ENCODE measurements at places on chromosomes 16 and 17. TPM values are rescaled to one million over a fixed set of nuclear protein-coding genes. Genes with fewer than 3 reads are reported as not detected.

MYH2 gene
- not detected for polyA plus RNA-seq

APOBR gene
- polyA plus RNA-seq: 18.2 TPM

TLCD2 gene
- 4.3 TPM for polyA plus RNA-seq

TMEM100 gene
- polyA plus RNA-seq: 2.6 TPM

G6PC1 gene
- polyA plus RNA-seq: not detected

EMC8 gene
- 10.7 TPM for polyA plus RNA-seq

RAMP2 gene
- 37.9 TPM for polyA plus RNA-seq

ADAD2 gene
- polyA plus RNA-seq: 2.3 TPM

CTF1 gene
- polyA plus RNA-seq: 7.0 TPM

DNAH9 gene
- 1.4 TPM for polyA plus RNA-seq

KRTAP9-8 gene
- polyA plus RNA-seq: not detected

KRT36 gene
- polyA plus RNA-seq: not detected

SRCIN1 gene
- polyA plus RNA-seq: 4.7 TPM

SEBOX gene
- polyA plus RNA-seq: not detected

CACNG1 gene
- 0.97 TPM for polyA plus RNA-seq

PLA2G10 gene
- polyA plus RNA-seq: not detected

SLC43A2 gene
- polyA plus RNA-seq: 17.2 TPM

CTRB1 gene
- polyA plus RNA-seq: 4.2 TPM

TMEM106A gene
- 1.9 TPM for polyA plus RNA-seq

KIF19 gene
- 1.7 TPM for polyA plus RNA-seq

SALL1 gene
- 0.03 TPM for polyA plus RNA-seq

PLEKHH3 gene
- 1.8 TPM for polyA plus RNA-seq

HSD17B1 gene
- 7.6 TPM for polyA plus RNA-seq

TVP23A gene
- 0.80 TPM for polyA plus RNA-seq

MEIOC gene
- not detected for polyA plus RNA-seq

TMED6 gene
- not detected for polyA plus RNA-seq

TBX6 gene
- 1.9 TPM for polyA plus RNA-seq

MSLN gene
- polyA plus RNA-seq: not detected

SYNGR3 gene
- 4.4 TPM for polyA plus RNA-seq

MYL4 gene
- not detected for polyA plus RNA-seq

ZNF750 gene
- polyA plus RNA-seq: 0.20 TPM

KCNH6 gene
- polyA plus RNA-seq: not detected

CD79B gene
- polyA plus RNA-seq: 3.0 TPM

ARL2BP gene
- polyA plus RNA-seq: 35.2 TPM

TNFSF13 gene
- polyA plus RNA-seq: 25.2 TPM

HP gene
- polyA plus RNA-seq: 6.0 TPM

HS3ST6 gene
- 0.07 TPM for polyA plus RNA-seq

TP53TG3D gene
- 0.34 TPM for polyA plus RNA-seq

NOD2 gene
- polyA plus RNA-seq: 1.5 TPM

ZPBP2 gene
- polyA plus RNA-seq: not detected

GP1BA gene
- polyA plus RNA-seq: not detected
